ENCODE measurements at places on chromosomes 6 and 20.

- DNase-seq: no peak
Observed at GRCh38 chr6:154847318-154847717, 114.1 kb downstream of the SCAF8 start.

- DNase-seq: no peak
Observed at GRCh38 chr6:25130518-25130917, 148.7 kb upstream of the CARMIL1 start.

- no peak for DNase-seq
Observed at GRCh38 chr6:138896104-138896756, 91.8 kb downstream of the REPS1 start.

DNA sequence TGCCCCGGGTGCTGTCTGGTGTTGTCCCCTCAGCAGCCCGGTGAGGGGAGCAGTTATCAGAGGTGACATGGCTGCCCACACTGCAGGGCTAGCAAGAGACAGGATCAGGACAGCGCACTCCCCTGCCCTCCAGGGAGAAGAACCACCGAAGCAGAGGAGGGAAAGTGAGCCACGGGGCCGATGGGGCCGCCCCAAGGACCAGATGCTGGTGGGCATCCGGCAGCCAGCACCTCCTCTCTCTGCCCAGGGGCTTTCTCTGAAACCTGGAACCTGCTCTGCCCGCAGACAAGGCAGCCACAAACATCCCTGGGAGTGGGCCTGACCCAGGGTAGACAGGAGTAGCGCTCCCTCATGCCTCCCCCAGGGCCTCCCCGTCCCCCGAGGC lies 163.0 kb upstream of the CST7 start:
- no peak for DNase-seq

DNA sequence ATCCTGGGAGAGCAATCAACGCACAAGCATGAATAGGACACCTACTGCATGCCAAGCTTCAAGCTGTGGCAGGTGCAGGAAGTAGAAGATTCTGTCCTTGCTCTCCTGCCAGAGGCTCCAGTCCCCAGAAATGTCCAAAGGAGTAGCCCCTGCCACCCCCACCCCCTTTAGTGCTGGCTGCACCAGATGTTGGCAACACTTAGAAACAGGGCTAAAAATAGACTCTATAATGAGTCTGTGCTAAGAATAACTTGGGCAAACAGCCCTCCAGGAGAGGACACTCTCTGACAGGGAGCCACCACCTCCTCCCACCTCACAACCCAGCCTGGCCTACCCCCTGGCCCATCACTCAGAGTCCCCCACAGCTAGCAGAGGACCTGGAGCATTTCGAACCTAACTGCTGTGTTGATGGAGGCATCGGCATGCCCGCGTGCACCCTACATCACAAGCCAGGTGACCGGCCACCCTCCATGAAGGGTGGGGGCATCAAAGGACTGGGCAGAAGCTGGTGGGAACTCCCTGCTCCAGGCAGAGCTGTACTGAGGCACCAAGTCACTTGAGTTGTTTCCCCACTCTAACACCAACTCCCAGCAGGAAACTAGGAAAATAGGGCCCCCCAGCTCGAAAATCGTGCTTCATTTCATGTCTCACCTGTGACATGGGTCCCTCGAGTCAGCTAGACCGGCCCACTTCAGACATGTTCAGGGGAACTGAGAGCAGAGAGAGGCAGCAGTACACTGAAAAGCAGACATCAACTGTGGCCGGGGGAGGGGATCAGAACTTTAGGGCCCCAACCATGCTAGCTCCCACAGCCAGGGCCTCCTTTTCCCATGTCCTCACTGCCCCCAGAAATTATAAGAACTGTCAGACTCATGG lies 18.7 kb downstream of the TFEB start:
- no peak for DNase-seq

- DNase-seq: no peak
Observed at GRCh38 chr6:159427771-159428170, 258.6 kb downstream of the FNDC1 start.

- DNase-seq: no peak
Observed at GRCh38 chr6:148701375-148701774, 45.5 kb upstream of the UST start.

GRCh38 chr20:40197691-40198090 lies 491.3 kb downstream of the MAFB start:
- DNase-seq: no peak

DNA sequence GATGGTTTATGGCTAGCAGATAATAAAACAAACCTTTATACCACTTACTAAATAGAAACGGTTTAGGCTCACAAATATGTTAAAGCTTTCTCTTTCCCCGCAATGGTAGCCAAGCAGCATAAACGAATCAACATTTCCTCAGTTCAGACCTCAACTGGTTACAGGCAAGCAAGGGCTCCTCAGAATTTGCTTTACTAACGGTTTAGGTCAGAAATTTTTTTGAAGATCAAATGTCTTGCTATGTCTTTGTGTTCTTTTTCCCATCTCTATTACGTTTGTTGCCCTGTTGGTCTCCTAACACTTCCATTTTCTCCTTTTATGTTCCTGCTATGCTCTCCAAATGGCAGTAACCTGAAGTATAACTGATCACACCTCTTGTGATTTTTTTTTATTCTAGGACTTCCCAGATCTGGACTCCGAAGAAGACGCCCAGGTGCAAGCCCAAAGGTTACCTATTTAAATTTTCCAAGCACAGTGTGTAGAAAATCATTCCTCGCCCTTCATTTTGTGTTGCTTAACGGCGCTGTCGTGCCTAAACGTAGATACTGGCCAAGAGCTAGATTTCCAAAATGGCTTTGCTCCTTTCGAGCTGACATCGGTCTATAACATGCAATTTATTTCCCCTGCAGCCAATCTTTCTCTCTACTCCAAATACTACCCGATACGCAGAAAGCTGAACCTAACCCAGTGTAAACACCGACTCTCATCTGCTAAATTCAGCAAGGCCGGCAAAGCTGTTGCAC lies 717 bp upstream of the ASF1A start:
- no peak for DNase-seq

- DNase-seq: no peak
Observed at GRCh38 chr6:80437221-80437620, 330.8 kb downstream of the BCKDHB start.

- DNase-seq: no peak
Observed at GRCh38 chr6:168400037-168400436, 40.9 kb upstream of the SMOC2 start.

DNA sequence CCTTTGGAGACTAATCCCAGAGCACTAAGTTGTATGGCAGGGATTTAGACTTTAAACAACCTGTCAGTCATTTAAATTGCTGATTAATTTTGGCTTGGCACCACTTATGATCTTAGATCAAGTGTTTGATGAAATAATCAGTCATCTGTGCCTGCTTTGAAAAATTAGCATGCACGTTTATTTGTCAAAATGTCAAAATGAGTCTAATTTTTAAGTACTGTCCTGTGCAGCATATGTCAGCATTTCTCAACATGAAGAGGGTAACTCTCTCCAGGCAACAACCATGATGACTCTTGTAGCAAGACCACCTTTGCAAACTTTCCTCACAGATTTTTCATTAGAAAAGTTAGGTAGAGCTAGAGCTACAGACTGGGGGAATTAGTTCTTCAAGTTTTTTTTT lies 155.7 kb upstream of the GJE1 start:
- no peak for DNase-seq

GRCh38 chr6:128963561-128963960 lies 80.6 kb downstream of the LAMA2 start:
- DNase-seq: no peak

GRCh38 chr6:111527367-111527766 lies 44.3 kb upstream of the REV3L start:
- no peak for DNase-seq

- no peak for DNase-seq
Observed at GRCh38 chr6:3290149-3290930, 31.6 kb downstream of the PSMG4 start.

DNA sequence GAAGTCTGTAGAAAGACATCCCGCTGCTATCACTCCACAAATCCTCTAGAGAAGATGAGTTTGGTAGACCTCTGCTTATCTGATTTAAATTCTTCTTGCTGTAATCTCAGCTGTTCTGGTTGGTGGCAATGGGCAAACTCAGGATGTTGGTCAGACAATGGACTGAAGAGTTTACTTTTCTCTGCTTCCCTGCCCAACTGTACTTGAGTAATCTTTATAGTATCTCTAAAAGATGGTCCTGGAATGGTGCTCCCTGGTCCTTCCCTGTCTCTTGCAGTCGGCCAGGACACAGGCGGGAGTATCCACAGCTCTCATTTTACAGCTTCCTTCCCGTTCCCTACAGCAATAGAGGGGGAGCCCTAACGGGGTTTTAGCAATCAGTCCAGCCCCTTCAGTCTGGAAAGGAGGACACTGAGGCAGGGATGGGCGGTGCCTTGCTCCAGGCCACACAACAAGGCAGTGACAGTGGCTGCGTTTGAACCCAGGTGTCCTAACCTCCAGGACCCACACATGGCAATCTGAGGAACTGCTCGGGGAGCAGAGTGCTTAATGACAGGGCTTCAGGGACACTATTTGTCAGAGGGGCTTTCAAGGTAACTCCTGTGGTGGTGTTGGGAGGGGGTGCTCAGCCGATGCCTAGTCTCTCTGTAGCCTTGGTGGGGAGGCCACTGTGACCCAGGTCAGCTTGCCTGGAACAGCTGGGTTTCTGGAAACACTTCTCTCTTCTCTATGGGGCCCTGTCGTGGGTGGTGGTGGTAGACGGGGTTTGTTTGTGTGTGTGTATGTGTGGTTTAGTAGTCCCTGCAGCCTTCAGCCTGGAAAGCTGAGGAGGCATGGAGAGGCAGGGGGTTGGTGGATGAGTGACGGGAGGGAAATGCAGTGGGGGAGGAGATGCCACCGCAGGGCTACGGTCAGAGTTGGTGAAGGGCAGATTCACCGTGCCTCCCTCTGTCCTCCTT lies 9.5 kb upstream of the VEGFA start:
- DNase-seq: no peak

GRCh38 chr6:24481449-24481848 lies 7.9 kb downstream of the GPLD1 start:
- DNase-seq: no peak

GRCh38 chr6:37584654-37585522 lies 85.2 kb upstream of the CCDC167 start:
- DNase-seq: no peak

DNA sequence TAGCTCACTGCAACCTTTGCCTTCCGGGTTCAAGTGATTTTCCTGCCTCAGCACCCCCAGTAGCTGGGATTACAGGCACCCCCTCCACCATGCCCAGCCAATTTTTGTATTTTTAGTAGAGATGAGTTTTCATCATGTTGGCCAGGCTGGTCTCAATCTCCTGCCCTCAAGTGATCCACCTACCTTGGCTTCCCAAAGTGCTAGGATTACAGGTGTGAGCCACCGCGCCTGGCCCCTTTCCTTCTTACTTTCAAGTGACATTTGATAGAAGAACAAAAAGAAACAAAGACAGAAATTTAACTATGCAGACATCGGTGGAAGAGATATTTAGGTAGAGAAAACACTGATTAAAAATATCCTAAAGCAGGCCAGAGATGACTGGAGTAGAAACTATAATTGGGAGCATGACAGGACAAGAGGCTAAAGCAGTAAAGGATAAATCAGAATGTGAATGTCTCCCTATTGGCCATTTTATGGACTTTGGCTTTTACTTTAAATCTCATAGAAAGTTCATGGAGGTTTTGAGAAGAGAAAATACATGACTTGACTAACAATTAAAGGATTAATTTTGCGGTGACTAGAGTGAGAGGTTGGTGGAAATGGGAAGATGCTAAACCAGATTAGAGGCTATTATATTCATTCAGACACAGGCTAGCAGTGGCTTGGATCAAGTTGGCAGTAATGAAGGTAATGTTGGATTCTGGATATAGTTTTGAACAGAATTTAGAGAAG lies 2.2 kb upstream of the EYS start:
- no peak for DNase-seq

DNA sequence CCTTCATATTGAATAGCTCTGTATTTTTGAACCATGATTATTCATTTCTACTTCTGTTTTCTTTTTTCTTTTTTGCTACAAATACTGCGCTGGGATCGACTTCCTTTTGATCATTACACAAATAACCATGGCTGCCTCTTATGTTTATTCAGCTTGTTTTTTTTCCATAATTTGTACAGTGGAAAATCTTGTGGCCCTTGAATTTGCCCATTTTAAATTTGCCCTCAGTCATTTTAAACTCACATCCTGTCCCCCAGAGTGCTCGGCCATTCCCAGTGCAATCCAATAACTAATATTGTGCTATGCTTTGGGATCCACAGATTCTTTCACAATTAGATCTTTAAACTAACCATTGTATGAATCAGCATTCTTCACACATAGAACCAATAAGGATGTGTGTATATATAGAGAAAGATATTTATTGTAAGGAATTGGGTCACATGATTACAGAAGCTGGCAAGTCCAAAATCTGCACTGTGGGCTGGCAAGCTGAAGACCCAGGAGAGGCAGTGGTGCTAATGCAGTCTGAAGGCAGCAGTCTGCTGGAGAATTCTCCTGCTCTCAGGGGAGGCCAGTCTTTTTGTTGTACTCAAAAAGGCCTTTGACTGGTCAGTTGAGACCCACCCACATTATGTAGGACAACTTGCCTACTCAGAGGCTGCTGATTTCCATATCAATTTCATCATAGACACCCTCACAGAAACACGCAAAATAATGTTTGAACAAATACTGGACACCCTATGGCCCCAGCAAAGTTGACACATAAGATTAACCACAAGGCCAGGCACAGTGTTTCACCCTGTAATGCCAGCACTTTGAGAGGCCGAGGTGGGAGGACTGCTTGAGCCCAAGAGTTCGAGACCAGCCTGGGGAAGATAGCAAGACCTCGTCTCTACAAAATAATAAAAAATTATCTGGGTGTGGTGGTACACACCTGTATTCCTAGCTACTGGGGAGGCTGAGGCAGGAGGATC lies 147.1 kb downstream of the MTHFD1L start:
- no peak for DNase-seq

DNA sequence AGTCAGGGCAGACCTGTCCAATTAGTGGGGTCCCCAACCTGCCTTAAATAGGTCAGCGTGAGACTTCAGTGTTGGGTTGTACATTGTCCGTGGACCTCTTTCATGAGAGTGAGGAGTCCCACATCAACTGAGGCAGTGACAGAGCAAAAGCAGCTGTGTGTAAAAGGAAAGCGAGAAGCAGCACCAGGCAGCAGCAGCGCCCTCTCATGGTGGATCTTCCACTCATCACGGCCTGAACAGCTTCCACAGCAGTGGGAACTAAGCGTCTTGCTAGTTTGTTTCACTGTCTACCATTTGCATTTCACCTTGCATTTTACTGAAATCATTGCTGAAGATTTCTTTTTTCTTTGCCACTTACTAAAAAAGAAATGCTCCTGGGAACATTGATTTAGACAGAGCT lies 333.8 kb downstream of the PKHD1 start:
- no peak for DNase-seq

Data from NK-92 treated with Interleukin-12 subunit alpha and Interleukin-12 subunit beta, amount 100 ng/mL, for 24 hours (cell line).